CD4-positive, alpha-beta T cell treated with Interleukin-21 for 1 hour (primary cell): ENCODE measurements at places on chromosomes 5 and 9.
A peak's percentile ranks its signal among the peaks of the same experiment; 100 is the strongest.

DNA sequence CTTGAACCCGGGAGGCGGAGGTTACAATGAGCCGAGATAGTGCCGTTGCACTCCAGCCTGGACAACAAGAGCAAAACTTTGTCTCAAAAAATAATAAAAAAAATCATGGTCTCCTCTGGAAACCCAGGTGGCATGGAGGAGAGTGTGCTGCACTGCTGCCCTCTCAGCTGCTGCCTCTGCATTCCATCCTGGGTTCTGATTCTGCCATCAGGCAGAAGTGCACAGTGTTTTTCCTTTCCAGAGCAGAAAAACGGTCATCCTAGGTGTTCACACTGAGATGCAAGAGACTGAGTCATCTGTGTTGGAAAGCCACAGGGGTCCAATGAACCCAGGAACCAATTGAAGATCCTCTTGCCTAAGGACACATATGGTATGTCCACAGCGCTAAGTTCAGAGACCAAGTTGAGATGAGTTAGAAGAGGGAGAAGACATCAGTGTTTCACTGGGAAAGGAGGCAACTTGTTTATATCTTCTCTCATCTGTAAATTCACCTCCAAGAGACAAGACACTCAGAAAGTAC lies 88.8 kb upstream of the DMRT1 start:
- DNase-seq, result no peak

GRCh38 chr5:148913493-148913892 lies 87.1 kb downstream of the ADRB2 start:
- no peak for DNase-seq

DNA sequence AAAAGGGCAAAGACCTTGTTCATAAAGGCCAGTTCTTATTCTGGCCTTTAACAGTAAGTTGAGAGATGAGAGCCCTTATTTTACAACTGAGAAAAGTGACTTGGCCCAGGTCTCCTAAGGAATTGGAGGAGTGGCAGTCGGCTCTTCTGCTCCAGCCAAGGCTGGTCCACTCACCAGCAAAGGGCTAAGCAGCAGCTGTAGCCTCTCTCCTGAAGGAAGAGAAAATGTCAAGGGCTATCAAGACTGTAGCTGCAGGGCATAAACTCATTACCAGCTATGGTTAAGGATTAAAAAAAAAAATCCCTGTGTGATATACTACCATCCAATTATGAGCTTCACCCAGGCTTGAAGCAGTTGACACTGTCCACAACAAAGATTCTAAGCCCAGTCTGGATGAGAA lies 138.6 kb upstream of the RAD23B start:
- no peak for DNase-seq

DNA sequence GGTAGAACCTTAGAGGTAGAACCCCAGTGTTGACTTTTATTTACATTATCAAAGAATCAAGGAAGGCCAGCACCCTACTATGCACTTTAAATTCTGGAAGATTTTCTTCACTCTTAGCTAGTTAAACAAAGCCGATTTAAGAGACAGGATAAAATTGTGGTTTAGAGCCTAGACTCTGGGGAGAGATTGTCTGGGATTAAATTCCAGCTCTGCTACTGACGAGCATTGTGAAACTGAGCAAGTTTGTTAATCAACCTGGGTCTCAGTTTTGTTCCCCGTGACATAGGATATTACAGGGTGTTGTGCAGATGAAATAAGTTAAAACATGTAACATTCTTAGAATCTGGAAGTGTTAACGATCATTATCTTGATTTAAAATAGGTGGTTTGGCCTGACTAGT lies 83.5 kb downstream of the FEM1C start:
- DNase-seq, result no peak

GRCh38 chr5:72951671-72952468 lies 4.0 kb upstream of the FCHO2 start:
- no peak for DNase-seq

- DNase-seq, result peak; percentile 74
Measured at GRCh38 chr5:139844472-139845145, 49.0 kb downstream of the PSD2 start.

DNA sequence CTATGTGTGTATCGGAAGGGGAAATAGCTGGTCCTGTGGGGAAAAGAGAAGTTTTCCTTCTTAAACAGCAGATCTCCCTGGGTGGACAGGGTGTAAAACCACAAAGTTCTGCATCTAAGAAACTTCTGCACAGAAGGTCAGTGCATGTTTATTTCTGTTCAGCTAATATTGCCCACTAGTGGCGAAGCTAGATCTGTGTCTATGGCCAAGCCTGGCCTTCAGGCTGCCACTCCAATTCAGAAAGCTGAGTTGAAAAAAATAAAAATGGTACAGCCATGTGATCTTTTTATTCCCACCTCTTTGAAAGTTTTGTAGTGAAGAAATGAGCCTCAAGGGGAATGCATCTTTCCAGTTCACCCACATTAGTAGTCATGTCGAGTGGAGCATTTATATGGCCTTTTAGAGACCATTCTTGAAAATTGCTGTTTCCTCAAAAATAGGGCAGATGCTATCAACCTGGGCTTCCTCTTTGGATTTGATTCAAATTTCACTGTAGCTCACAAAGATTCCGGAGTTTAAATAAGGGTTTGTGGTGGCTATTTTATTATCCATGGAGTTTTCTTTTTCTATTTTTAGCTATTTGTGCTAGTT lies 488.0 kb downstream of the PRELID2 start:
- no peak for DNase-seq

DNA sequence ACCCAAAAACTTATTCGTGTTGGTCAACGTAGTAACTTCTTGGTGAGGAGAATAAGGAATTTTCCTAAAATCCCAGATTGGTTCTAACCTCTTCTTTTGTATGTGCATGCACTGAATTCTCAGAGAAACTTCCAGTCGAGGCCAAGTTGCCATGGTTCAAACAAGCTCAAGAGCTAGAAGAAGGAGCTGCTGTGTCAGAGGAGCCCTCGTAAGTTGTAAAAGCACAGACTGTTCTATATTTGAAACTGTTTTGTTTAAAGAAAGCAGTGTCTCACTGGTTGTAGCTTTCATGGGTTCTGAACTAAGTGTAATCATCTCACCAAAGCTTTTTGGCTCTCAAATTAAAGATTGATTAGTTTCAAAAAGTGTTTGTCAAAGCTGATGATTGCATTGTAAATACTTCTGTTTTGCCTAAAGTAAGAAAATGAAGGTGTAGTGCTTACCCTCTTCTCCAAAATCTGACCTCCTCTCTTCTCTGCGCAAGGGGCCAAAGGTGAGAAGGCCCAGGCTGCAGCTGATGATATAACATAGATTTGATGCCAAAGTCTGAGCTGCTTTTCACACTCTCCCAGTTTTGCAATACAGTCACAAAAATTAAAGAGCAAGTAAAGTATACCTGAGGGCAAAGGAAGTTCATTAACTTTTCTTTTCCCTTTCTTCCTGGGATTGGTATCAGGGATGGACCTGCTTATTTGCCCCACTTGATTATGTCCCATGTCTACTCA lies 210.8 kb downstream of the ADAMTSL1 start:
- no peak for DNase-seq

DNA sequence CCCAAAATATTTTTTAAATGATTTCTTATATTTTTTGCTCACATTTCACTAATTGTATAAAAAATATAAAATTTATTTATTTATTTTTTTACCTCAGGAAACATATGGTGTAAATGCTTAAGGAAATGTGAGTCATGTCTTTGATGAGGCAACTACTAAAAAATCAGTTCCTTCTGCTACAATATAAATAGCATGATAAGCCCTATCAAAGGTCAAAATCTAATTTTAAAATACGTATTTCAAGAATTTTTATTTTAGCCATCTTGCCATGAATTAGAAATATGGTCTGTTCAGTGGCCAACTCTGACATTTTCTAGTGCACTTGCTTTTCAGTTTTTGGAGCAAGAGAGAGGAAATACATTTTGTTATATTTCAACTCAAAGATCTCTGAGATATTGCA lies 50.5 kb downstream of the PDE4D start:
- no peak for DNase-seq

GRCh38 chr5:171813813-171814490 lies 28.3 kb downstream of the SMIM23 start:
- no peak for DNase-seq

GRCh38 chr5:1406681-1407640 lies 38.3 kb downstream of the SLC6A3 start:
- DNase-seq, result no peak

- no peak for DNase-seq
Measured at GRCh38 chr5:125244531-125244930, 498.1 kb upstream of the ZNF608 start.

DNA sequence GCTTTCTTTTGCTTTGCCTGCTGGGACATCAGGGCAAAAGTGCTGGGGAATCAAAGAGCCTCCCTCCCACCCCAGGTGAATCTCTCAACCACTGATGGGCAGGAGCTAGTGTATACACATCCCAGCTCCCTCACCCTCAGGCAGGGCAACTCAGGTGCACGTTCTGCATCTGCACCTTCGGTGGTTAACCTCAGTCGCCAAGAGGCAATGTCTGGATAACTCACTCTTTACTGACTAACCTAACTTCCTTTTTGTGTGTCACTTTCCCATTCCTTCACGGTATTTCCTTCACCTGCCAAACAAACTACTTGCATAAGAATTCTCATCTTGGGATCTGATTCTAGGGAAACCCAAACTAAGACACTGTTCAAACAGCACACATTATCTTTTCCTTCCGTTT lies 26.3 kb downstream of the CNTFR start:
- DNase-seq, result no peak

DNA sequence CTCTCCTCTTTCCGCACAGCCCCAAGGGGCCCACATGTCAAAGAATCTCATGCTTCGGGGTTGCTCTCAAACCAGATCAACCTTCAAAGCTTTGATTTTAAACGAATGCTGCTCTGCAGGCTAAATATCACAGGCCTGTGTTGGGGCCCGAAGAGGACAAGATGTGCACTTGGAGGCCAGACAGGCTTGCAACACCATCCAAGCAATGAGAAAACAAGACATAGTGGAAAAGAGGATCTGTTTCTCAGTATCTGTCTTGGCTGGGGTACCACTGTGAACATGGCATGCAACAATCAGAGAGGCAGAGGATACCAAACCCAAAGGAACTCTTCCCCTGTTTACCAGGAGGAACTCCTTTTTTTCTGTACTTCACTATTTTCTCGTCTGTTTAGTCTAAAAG lies 321.8 kb downstream of the SLIT3 start:
- no peak for DNase-seq

- peak; percentile 61 for DNase-seq
Measured at GRCh38 chr5:157108976-157109375, at the start of gene HAVCR2. TSS of gene HAVCR2 (minus strand) at chr5:157109044. CDS start at chr5:157108983, 61 bp downstream.

DNA sequence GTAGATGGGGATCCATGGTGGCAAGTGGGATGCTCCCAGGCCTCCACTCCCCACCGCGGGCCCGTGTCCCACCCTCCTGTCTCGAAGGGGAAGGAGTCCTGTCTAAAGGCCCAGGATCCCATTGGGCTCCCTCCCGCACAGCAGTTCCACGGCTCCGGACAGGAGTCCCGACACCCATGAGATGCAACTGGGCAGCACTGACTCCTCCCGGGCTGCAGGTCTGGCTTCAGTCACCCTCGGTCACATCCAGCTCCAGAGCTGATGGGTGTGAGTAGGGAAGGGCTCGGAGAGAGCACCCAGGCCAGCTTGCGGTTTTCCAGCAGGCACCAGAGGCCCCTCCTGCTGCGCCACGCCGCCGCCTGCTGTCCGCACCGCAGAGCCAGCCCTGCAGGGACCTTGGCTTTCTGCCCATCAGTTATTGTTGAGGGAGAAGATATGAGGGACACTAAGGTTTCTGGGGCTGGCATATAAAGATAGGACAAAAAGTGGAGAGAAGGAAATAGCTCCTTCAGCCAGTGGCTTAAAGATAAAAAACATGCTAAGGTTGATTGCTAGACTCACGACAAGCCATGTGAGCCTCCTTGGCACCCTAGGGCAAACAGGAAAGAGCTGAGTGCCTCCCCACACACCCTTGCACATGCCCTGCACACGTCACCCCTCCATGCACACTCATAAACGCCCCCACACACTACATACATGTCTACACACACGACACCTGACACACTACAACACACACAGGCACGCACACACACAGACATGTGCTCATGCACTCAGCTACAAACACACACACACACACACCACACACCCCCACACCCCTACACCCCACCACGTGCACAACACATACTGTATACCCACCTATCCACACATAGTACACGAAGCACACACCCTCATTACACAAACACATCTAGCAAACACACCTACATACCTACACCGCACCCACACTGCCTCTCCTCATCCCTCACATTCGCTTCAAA lies 79.0 kb downstream of the AK8 start:
- no peak for DNase-seq

- no peak for DNase-seq
Measured at GRCh38 chr9:135039266-135039870, 48.1 kb upstream of the OLFM1 start.

GRCh38 chr5:110625376-110625999 lies 101.0 kb downstream of the TMEM232 start:
- DNase-seq, result peak; percentile 18

- no peak for DNase-seq
Measured at GRCh38 chr5:111769541-111769940, 12.5 kb upstream of the NREP start.

GRCh38 chr5:87008751-87009560 lies 258.7 kb upstream of the RASA1 start:
- DNase-seq, result no peak

GRCh38 chr5:139495638-139496435 lies 13.3 kb upstream of the STING1 start:
- DNase-seq, result no peak

GRCh38 chr5:137629646-137630045 lies 106.2 kb downstream of the KLHL3 start:
- peak; percentile 57 for DNase-seq

- no peak for DNase-seq
Measured at GRCh38 chr9:37053684-37054362, 19.8 kb upstream of the PAX5 start.

DNA sequence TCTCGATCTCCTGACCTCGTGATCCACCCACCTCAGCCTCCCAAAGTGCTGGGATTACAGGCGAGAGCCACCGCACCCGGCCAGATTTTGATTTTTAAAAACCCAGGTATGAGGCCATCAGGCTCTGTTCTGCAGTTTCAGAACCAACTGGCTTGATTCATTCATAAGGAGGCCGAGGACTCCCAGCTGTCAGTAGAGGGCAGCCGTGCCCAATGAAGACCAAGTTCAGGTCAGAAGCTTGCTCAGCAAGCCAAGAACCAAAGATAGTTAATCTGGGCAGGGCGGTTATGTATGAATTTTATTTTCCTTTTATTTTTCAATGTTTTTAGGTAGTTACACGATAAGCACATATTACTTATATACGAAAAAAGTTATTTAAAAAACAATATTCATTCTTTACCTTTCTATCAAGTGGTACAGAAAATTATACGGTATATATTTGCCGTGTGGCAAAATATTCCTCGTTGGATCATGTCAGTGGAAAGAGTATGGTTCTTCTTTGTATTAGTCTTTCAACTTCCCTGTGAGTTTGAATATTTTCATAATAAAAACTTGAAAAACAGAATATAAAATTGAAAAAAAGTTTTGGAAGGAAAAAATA lies 18.0 kb downstream of the MGAT1 start:
- DNase-seq, result peak; percentile 81

GRCh38 chr5:138289296-138289695 lies 14.9 kb upstream of the GFRA3 start:
- no peak for DNase-seq

- no peak for DNase-seq
Measured at GRCh38 chr9:78903581-78903980, 606.7 kb downstream of the PSAT1 start.

GRCh38 chr9:130707225-130707976 lies 13.8 kb downstream of the EXOSC2 start:
- peak; percentile 74 for DNase-seq
